ENCODE measurements at places on chromosomes 1 and 21.
A peak's percentile ranks its signal among the peaks of the same experiment; 100 is the strongest.

DNA sequence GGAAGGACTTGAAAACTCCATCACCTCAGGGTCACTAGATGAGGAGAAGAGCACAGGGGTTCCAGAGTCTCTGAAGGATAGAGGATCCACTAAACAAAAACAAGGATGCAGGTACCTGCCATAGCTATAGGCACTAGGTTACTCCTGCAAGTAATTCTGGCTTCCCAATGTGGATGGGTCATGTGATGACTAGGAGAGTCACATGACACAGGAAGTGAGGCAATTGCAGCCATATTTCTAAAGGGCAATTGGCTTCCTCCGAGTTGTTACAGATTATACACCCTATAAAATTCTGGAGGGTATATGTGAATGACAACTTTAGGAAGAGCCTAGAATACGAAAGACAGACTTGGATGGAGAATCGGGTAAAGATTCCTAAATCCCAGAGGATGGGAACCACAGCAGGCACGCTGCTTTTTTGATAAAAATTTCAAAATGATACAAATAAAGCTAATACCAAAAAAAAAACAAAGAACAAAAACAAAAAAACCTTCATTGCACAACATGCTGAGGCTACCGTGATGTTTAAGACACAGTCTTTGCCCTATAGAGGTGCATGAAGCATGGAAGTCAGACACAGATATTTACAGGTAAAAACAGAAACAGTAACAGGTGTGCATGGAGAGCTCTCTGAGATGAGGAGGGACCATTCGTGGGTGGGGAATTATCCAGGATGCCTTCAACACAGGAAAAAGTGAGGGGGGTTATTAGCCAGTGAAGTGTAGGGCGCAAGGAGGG lies 10.5 kb downstream of the MTX1 start:
- no peak for DNase-seq

GRCh38 chr21:35189077-35189863 lies 140.2 kb upstream of the RUNX1 start:
- DNase-seq, result no peak

DNA sequence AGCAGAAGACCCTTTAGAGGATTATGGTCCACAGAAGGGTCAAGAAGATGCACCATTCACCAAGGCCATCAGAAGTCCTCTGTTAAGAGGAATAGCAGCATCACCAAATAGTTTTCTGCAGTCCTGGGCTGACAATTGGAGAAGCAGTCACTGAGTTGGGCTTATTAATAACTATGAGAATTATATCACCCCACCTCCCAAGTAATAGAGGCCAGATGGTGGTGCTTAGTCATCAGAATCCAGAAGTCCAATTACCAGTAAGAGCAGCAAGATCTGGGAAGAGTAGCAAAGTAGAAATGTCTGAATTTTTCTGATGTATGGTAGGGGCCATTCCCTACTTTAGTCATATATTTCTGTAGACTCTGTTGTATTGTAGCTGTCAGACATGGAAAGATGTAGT lies 6.1 kb upstream of the PSMA5 start:
- DNase-seq, result peak; percentile 64

- DNase-seq, result no peak
Measured at GRCh38 chr1:6467224-6467623, 1.3 kb upstream of the TNFRSF25 start.

DNA sequence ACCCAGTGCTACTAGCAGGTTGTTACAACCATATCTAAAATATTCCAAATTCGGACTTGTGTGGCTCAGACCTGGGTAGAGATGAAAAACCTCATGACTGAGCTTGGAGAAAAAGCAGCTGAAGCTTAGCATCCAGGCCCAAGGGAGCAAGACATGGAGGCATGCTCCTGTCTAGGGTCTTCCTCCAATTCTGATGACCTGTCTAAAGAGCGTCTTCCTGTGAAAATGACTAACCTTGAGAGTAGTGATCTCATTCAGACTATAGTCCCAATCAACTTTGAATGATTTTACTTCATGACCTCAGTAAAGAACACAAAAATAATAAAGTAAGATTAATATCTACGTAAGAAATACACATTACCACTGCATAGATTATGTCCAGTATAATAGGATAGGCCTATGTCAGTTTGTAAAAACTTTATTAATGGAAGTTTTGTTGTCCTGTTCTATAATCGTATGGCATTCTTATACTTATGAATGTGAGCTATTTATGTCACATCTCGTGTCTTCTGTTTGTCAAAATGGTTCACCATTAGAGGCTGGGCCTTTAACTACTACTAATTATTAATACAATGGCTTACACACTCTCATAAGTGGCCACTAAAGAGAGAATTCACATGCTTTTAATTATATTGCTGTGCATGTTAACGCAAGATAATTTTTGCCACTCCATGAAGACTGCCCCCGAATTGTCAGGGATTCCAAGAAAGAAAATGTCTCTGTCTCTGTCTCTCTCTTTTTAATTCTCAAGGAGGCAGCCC lies 201.3 kb downstream of the NCAM2 start:
- DNase-seq, result no peak
